A549 treated with CpdA at 1 μM for 4 hours (cell line): ENCODE measurements at places on chromosomes 13 and 19. TPM values are rescaled to one million over a fixed set of nuclear protein-coding genes. Genes with fewer than 3 reads are reported as not detected.

The ZNF20 gene
- 0.20 TPM in 1 of 5 replicates, not detected in the others for total RNA-seq

The ZNF728 gene
- total RNA-seq: not detected in 5 replicates

The CRX gene
- total RNA-seq: not detected in 5 replicates

The WDR87 gene
- total RNA-seq: not detected in 5 replicates

The LRRC4B gene
- 0.31 to 0.76 TPM (median 0.60 TPM) in 5 replicates for total RNA-seq

The ELL gene
- 4.0 to 5.2 TPM (median 5.0 TPM) in 5 replicates for total RNA-seq

The CLEC17A gene
- total RNA-seq: not detected in 5 replicates

The S1PR4 gene
- total RNA-seq: 0.08 to 0.16 TPM (median 0.11 TPM) in 4 of 5 replicates, not detected in the other

The RETN gene
- total RNA-seq: not detected in 5 replicates

The FXYD1 gene
- total RNA-seq: 0.35 to 0.85 TPM (median 0.44 TPM) in 4 of 5 replicates, not detected in the other

The CGB3 gene
- total RNA-seq: 0.09 to 0.44 TPM in 2 of 5 replicates, not detected in the others

The ZSCAN4 gene
- not detected in 5 replicates for total RNA-seq

The DLL3 gene
- 7.7 to 11.3 TPM (median 10.4 TPM) in 5 replicates for total RNA-seq

The ATXN8OS gene
- not detected in 5 replicates for total RNA-seq

The C3 gene
- total RNA-seq: 37.2 to 48.7 TPM (median 44.4 TPM) in 5 replicates

The CPAMD8 gene
- 0.02 to 0.52 TPM (median 0.10 TPM) in 4 of 5 replicates, not detected in the other for total RNA-seq

The ZNF415 gene
- total RNA-seq: not detected in 5 replicates

The S1PR5 gene
- 1.7 to 2.6 TPM (median 2.3 TPM) in 5 replicates for total RNA-seq

The PEX11G gene
- total RNA-seq: 1.6 to 2.6 TPM (median 2.1 TPM) in 5 replicates
